RWPE2 (cell line): ENCODE measurements at places on chromosomes 5 and 9.

DNA sequence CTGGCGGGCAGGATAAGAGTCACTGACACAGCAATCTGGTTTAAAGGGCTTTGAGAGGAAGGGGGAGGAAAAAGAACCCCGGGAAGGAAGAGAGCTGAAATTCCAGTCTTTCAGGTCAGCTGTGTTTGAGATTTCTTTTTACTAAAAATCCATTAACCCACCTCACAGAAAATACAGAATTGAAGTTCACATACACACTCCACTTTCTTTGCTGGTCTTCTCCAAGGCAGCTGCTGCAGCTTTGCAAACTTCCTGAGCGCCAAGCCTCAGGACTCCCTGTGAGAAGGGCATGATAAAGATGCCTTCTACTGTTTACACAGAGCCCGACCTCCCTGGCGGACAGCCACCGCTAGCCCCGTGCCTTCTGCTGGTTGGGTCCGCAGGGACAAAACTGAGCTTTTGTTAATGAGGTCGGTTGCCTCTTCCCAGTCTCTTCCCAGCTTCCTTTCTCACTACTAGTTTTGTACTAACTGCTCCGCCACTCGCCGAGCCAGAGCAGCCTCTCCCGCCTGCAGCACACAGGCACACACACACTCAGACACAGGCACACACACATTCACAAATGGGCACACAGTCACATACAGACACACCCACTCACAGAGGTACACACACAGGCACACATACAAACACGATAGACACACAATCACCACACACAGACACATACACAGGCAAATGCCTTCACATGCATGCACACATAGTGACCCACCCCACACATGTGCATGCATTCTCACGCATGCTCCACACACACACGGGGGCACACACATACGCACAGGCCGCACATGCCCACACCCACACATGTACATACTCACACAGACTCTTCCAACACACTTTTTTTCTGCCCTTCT, at the start of gene FREM1:
TSS of gene FREM1 (minus strand) at position 468 of the 845 bp plus-strand sequence. CDS start 41,451 bp downstream, outside the sequence.
- DNase-seq = no peak

DNA sequence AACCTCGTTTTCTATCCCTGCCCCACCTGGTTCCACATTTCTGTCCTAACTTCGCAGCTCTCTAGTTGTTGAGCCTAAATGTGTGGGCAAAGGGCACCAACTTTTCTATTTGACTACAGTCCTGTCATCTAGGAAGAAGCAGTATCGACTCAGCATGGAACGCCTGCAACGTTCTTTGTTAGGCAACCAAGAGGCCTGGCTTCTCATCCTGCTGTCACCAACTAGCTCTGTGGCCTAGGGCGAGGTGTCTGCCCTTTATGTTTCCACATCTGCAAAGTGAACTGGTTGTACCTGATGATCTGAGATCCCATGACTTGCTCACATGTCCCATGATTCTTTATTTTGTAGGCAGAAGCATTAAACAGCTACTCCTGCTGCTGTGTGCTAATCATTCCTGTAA, 248.9 kb downstream of the ADAMTSL1 start:
- no peak for DNase-seq

DNA sequence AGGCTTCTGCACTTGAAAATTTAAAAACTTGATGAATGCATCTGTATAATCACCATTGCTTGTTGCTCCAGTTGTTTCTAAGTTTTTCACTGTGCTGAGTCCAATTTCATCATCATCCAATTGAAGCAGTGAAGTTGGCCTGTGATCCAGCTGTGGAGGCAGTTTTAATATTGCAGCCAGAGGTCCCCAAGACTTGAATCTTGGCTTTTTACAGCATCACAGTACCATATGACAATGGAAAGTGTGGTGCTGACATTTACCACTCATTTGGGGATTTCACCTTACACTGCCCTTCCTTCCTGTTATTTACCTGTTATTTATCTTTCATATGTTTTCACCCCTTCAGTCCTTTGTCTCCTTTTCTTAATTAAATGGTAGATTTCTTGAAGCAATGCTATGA, 76.2 kb upstream of the SPIN1 start:
- no peak for DNase-seq

DNA sequence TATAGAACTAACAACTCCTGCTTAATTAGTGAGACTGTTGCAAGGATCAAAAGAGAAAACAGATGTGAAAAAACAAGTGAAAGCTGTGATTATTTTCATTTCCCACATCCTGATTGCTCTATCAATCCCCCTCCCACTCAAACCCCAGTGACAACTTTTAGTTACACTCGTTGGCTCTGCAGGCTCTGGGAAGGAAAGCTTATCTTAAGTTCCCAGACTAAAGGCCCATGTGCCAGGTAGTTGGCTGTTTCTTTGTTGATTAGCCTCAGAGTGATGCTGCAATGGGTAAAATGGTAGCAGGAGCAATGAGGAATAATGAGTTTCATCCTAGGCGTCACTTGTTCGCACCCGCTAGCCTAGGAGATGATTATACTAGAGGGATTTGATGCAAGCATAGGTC, 133.3 kb upstream of the IFNE start:
- no peak for DNase-seq

DNA sequence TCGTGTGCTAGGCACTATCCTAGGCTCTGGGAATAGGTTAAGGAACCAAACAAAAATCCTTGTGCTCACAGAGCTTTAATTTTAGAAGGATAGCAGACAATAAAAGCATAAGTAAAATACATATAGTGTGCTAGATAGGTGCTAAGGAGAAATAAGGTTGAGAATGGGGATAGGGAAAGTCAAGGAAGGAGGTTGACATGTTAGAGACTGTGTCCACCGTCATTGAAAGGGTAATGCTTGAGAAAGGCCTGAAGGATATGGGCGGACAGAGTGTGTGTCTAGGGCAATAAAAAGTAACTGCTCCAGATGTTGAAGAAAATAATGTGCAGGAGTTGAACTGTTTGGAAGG, 482 bp upstream of the TDRD7 start:
- no peak for DNase-seq

DNA sequence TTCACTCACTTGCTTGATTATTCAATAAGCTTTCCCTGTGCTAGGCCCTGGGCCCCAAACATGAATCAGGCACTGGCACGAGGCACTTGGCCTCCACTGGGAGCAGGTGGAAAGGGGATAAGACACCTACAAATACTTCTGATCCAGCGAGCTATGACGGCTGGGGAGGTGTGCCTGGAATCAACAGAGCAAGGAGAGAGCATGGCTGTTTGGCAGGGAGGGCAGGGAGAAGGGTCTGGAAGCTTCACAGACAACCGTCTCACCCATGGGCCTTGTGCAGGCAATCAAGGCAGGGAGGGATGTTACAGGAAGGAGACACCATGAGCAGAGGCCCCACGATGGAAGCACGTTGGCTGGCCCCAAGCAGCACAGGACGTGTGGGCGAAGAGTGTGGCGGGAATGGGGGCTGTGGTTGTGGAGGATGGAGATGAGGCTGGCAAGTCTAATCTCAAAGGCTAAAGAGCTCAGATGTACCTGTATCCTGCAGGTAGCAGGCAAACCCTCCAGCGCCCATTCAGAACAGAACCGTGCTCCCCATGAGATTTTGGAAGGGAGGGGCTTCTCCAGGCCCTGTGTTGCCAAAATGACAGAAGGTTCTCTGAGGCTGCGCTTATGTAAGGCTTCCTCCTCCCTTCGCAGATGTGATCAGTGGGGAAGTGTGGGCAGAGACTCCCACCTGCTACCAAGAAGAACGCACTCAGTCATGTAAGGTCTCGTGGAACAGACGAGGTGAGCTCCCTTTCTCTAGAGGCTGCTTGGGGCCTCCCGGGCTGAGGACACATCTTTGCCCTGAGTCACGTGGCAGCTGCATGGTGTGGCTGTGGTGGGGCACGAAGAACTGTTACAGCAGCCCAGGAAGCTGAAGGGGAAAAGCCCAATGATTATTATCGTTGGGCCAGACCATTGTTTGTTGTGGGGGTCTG, 189.7 kb downstream of the DAB2IP start:
- DNase-seq = peak; percentile 24

DNA sequence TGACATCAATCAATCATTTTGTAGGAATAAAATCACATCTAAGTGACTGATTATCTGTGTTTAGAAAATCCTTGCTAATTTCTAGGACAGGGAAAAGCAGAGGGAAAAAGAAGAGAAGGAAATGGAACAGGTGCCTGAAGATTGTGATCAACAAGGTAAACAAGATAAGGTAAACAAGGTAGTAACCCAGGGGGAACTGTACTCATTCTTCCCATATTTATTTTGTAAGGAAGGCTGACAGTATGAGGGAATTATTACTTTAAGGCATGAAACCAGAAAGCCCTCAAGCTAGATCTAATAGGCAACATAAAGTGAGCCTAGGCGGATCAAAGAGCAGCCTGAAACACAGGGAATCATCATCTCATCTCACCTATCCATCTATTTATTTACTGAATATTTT, 231.1 kb downstream of the MLLT3 start:
- no peak for DNase-seq

- DNase-seq = no peak
These were observed 95.7 kb upstream of the ALDH1B1 start for GRCh38 chr9:38296807-38297206.

DNA sequence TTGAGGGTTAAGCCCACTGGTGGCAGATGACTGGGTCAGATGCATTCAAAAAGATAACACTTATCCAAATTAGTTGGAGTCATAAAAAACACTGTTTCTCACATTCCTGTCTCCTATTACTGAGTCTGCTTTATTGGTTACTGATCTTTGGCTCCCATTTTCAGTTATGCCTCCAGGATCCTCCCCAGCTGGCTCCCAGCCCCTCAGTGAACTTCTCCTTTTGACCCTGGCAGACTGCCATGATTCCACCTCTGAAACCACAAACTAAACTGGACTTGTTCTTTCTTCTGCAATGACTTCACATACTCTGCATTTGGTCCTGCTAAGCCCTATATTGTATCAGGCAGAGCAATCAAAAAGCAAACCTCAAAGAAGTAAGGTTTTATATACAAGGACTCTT, 860.8 kb upstream of the DMAC1 start:
- no peak for DNase-seq

DNA sequence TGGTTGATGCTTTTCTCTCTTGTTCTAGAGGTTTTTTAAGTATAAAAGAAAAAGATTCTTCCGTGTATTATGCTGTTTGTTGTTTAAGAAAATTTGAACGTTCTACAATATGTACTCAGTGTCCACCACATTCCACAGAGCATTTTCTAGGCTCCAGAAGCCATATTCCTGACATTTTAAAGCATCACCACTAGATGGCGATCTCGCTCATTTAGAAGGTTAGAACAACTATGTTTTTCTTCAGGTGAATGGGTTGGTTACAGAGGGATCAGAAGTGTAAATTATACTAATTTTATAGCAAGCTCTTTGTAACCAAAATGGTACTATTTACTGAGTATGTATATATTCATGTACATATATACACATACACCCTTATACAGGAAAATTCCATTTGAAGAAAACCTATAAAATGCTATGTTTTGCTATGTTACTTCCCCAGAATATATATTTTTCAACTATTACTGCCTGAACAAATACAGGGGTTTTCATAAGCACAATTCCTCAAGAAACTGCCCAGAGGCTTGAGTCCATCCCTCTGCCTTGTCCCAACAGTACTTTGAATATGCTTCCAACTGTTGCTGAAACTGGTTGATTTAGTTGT, 284.3 kb downstream of the CCDC171 start:
- DNase-seq = no peak

DNA sequence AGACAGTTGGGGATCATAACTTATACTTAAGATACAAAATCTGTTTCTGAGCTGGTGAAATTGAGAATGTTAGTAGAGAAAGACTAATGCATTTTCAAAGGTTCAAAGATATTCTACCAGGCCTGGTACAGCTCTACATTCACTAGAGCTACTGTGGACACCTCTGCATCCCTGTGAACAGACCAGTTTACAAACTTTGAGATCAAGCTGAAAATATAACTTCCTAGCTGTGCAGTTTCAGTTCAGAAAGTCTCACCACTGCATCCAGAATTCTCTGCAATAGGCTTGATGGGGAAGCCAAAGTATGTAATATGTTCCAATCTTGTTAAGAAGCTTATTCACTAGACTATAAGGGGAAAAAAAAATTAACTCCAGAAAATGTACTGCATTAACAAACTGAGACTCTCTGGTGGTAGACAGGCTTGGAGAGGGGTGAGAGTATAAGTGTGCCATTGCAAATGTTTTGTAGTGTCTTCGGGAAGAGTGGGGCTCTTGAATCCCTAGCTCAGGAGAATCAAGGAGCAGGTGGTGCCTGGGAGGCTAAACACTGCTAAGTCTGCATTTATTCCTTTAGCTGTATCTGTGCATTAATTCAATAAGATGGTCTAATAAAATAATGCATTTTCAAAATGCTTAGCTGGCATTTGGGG, 671.9 kb downstream of the NR2F1-AS1 start:
- DNase-seq = no peak

DNA sequence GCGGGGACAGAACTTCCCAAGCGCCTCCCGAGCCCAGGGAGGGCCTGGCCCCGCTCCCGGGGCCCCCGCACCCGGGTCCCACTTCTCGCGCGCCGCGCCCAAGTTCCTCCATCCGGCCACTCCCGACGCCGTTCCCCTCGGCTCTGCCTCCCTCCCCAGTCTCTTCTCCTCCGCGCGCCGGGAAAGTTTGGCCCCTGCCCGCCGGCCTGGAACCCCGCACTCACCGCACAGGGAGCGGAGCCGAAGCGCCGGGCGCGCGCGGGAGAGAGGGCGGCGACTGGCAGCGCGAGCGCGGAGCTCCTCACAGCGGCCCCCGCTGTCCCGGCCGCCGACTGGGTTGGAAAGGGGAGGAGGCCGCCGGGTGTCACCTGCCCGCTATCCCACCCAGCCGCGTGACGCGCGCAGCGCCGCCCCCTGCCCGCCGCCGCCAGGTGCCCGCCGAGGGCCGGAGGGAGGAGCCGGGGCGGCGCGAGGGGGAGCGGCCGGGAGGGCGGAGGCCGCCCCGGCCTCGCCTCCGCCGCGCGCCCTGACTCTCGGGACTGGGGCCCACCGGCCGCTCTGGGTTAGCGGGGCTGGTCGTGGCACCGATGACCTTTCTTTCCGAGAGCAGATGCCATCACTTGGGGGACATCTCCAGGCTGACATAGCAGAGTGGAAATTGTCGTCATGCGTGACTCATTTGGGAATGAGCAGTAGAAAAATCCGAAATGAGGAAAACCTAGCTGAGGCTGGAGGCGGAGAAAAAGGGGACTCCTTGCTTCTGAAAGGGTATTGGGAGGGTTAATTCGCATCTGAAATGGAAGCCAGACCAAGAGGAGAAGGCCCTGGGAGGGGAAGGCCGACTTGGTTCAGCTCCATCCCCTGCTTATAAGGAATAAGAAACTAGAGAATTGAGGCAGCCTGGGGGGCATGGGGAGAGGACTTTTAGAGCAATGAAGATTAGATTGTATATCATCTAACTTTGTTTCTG, at the start of gene ELOVL7:
TSS of gene ELOVL7 (minus strand) at position 334 of the 970 bp plus-strand sequence. CDS start 56,872 bp downstream, outside the sequence.
- peak; percentile 92 for DNase-seq
